Activated T-helper 2 cell treated with anti-CD3 and anti-CD28 coated beads, Interferon-gamma antibody, Interleukin-2, Interleukin-4, amounts not matched to agents 10 μg/mL and 5 μg/mL and 100 μg/mL, durations not matched to agents 14 hours and 24 hours and 36 hours (primary cell): ENCODE measurements at places on chromosomes 3 and 15. TPM values are rescaled to one million over a fixed set of nuclear protein-coding genes. Genes with fewer than 3 reads are reported as not detected.

The GOLGA8K gene
- 0.44 and 0.89 TPM in 2 replicates for total RNA-seq

The SLC2A2 gene
- total RNA-seq = not detected in 2 replicates

The FRMD5 gene
- total RNA-seq = 0.07 and 0.09 TPM in 2 replicates

The KCNMB3 gene
- total RNA-seq = 0.28 and 0.52 TPM in 2 replicates

The SOX14 gene
- total RNA-seq = not detected in 2 replicates

The SPATA12 gene
- total RNA-seq = not detected in 2 replicates

The PLA2G4D gene
- not detected in 2 replicates for total RNA-seq

The KBTBD8 gene
- total RNA-seq = 10.4 and 13.4 TPM in 2 replicates

The TSPAN3 gene
- 37.8 and 40.1 TPM in 2 replicates for total RNA-seq

The FEZF2 gene
- not detected in 2 replicates for total RNA-seq

The DNAH12 gene
- 0.11 TPM in 1 of 2 replicates, not detected in the other for total RNA-seq

The KLF15 gene
- total RNA-seq = 0.14 and 0.30 TPM in 2 replicates

The PPP2R3A gene
- total RNA-seq = 0.09 and 0.11 TPM in 2 replicates

The TIMP4 gene
- 0.41 and 0.92 TPM in 2 replicates for total RNA-seq

The UBXN7 gene
- total RNA-seq = 64.4 and 67.8 TPM in 2 replicates
